ENCODE measurements at places on chromosomes 1 and 21.

- DNase-seq, result no peak
Observed at GRCh38 chr1:9601942-9602793, 13.5 kb downstream of the TMEM201 start.

DNA sequence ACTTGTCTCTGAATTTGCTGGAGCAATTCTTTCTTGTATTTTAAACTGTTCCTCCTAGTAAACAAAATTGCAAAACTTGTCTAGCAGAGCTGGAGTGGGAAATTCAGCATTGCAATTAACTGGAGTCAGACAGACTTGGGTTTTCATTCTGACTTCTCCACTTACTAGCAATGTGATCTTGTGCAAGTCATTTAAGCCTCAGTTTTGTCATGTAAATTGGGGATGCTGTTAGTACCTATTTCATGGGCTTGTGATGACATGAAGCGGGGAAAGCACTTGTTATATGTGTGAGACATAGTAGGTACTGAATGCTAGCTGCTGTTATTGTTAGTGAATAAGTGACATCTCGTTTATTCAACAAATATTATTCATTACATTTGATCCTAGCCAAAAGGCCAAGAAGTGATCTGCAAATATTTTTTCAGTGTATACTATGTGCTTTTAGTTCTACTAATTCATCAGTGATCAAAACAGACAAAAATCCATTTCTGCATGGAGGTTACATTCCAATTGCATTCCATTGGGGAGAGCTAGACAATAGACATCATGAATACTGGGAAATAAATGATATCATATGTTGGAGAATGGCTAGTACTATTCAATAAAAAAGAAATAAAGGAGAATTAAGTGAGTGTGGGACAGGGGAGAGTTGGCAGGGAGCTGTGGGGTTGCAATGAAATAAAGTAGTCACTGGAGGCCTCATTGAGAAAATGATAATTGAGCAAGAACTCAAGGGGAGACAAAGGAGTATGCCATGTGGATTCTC is 47.1 kb downstream of the CACHD1 start:
- DNase-seq, result no peak

DNA sequence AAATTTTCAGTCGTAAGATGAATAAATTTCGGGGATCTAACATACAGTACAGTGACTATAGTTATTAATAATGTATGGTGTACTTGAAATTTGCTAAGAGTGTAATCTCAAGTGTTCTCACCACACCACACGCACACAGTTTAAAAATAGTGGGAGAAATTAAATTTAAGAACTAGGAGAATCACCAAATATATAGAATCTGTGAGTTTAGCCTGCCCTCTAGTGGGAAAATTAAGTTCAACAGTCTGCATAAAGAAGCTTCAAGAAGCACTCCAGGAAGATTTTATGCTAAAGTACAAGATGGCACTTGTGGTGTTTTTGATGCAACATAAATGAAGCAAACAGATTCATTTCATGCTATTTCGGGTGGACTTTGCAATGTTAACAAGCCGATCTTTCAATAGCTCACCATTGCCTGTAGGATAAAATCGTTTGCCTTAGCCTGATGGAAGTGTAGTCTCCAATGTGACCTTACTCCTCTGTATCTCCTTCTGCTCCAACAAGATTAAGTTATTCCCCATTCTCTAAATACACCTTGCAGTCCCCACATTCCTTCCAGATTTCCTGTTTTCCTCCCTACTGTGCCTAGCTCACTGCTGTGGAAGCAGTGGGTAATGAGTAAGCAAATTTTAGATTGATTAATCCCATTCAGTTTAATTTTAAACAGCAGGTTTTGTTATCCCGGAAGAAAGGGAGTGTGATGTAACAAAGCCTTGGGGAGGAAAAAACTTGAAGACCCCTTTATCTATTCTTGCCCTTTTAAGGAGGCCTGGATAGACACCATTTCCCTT is 8.7 kb upstream of the PIK3C2B start:
- peak; percentile 95 for DNase-seq

DNA sequence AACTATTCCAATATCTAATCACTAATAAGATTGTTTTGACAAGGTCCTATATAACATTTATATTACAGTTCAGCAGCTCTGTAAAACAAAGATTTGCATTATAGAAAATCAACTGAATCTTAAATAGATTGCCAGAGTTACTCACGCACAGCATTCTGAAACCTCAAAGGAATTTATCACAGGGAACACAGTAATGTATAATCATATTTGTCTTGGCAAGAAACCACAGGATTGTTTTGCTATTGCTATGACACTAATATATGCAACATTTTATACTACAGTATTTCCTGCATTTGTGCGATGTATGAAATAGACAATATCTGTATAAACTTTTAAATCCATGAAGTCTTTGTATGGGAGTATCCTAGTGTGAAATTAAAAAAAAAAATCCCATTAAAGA is 101.4 kb downstream of the PLPPR5 start:
- no peak for DNase-seq

- DNase-seq, result no peak
Observed at GRCh38 chr1:50369830-50370229, 53.4 kb downstream of the DMRTA2 start.

DNA sequence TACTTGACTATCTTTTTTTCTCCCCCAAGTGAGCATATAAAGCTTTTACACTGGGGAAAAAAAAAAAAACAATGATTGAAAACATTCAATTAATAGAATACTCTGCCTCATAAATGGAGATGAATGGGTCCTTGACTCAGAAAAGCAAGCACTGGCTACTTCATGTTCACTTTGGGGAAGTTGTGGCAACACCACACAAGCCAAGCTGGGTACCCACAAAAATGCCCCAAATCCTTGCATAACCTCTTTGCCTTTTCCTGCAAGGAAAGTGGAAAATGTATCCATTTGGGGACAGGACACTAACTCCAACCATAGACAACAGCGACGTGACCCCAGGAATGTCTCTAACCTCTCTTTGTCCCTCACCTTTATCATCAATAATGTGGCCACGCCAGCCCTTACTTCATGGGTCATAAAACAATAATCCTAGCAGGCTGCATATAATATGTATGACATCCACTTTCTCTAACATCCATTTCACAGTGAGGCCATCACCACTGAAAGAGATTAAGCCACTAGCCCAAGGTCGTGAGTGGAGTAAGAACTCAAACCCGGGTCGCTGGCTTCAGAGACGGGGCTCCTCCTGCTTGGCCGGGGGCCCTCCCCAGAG is 2.3 kb downstream of the ECE1 start:
- no peak for DNase-seq

DNA sequence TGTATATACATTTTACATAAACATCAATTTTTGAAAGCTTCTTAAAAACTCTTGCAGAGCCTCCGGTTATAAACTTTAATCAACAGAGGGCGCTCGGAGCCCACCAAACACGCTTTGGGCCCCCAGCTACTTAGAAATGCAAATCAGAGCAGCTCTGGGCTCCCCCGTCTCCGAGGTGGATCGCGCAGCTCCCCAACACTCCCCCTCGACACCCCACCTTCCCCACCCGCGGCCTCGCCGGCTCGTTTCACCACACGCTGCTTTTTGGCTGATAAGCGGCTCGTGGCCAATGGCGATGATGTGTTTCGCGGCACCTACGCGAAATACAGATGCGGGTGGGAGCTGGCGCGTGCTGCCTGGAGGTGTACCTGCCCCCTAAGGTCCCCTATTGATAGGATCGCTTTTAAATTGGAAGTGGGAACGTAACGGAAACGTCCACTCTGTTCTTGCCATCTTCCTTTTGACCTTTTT is 1.7 kb upstream of the KIF26B start:
- peak; percentile 76 for DNase-seq

- DNase-seq, result no peak
Observed at GRCh38 chr1:116755066-116755465, 836 bp downstream of the CD2 start.

DNA sequence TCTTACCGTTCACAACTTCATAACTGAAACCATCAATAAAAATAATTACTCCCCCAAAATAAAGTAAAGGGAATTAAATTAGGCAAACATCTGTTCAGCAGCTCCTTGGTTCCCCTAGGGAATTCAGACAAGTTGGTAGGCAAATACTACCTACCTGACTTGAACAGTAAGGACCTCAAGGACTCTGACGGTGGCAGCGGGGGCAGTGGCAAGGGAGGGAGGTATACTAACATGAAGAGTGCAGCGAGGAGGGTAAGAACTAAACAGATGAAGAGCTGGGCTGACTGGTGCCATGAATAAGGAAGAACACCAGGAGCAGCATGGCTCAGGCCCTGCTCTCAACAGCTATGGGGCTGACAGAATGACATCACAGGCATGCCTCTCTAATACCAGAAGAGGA is 33.1 kb downstream of the MTOR start:
- DNase-seq, result no peak

Measured in trophoblast cell (in vitro differentiated cells and primary cell).